ENCODE measurements at places on chromosomes 6 and 20.
A peak's percentile ranks its signal among the peaks of the same experiment; 100 is the strongest.

DNA sequence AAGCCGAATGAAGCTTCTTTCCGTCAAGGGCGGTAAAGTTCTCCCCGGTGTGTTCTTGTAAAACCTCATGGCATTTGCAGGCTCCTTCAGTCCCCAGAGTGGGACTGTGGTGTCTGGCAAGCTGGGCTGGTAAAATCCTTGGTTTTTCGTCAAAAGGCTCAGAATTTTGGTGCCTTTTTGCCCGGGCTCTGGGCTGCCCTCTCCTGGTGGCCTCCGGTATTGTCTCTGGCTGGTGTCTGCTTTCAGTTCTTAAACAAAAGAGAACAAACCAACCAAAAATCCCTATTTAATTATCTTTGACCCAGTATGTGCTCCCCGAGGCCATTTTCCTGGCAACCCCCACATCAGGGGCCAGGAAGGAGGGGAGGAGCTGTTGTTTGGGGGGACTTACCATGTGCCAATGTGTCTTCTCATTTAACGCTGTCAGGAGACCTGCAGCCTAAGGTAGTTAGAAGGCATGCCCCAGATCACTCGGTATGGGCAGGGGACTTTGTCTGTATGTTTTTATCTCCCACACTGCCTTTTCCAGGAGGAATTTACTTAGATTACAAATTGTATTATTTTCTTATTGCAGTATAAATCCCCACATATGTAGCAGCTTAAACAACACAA is 11.1 kb downstream of the CDH4 start:
- DNase-seq, result peak; percentile 1

- DNase-seq, result peak; percentile 80
These were observed 43.7 kb upstream of the MAP7 start for GRCh38 chr6:136593748-136594490.

- DNase-seq, result no peak
These were observed 326.7 kb upstream of the FLRT3 start for GRCh38 chr20:14664101-14664500.

GRCh38 chr6:163398815-163399214 is 15.7 kb upstream of the QKI start:
- peak; percentile 19 for DNase-seq

DNA sequence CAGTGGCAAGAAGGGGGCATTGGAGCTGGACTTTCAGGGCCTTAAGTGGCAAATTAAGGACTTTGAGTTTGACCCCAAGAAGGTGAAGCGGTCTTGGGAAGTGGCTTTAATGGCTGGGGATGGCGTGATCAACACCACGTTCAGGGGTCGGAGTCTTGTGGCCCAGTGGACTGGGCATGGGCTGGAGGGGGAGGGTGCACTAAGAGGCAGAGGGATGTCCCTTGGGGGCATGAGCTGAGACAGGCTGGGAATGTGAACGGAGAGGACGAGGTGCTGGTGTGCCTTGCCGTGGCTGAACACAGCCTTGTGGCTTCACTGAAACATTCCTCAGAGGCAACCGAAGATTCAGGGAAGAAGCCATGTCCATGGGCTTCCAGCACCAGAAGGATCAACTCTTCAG is 227.0 kb downstream of the SYNDIG1 start:
- DNase-seq, result no peak

DNA sequence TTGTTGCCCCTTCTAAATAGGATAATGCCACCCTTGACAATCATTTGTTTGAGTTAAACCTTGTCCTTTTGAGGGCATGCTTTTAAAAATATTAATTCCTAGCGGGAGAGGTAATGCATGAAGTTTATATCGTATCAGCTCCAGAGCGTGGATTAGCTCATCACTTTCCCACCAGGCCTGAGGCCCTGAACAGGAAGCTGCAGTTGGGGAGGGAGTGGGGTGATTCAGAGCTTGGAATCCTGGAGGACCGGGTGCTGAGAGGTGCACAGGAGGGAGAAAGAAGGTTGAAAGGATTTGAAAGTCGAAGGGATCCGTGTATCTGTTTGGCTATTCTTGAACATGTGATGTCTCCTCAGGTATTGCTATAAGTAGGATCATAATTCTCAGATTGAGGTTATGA is 25.0 kb downstream of the ZDHHC14 start:
- DNase-seq, result no peak

- DNase-seq, result no peak
These were observed 112.5 kb downstream of the FAM50B start for GRCh38 chr6:3961581-3962215.

GRCh38 chr20:38843346-38843745 is 37.8 kb downstream of the PPP1R16B start:
- DNase-seq, result no peak

DNA sequence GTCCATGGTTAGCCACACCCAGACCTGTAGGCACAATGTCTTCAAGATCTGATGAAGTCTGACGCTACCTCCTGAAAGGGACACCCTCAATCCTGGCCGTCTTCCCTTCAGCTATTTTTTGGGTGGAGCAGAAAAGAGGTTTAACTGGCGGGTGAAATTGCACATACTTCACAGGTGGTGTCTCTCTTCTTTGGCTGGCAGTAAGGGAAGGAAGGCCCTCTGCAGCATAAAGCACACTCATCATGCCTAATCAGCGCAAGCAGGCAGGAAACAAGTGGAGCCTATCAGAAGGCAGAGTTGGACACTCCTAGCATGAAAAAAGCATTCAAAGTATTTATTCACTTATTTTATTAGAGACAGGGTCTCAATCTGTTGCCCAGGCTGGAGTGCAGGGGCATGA is 32.9 kb downstream of the PNLDC1 start:
- DNase-seq, result no peak
